Skin of body (tissue), 3 donors: ENCODE measurements at places on chromosomes 2 and 18. TPM values are rescaled to one million over a fixed set of nuclear protein-coding genes. Genes with fewer than 3 reads are reported as not detected.

GRCh38 chr2:8346706-8347430 is 335.0 kb upstream of the ID2 start:
- no peak for DNase-seq

GRCh38 chr18:9697121-9697520 is 11.0 kb upstream of the RAB31 start:
- DNase-seq = no peak

Gene SERPINB3
- 49.5 TPM for total RNA-seq

Gene PLEKHH2
- total RNA-seq = 39.3 TPM

DNA sequence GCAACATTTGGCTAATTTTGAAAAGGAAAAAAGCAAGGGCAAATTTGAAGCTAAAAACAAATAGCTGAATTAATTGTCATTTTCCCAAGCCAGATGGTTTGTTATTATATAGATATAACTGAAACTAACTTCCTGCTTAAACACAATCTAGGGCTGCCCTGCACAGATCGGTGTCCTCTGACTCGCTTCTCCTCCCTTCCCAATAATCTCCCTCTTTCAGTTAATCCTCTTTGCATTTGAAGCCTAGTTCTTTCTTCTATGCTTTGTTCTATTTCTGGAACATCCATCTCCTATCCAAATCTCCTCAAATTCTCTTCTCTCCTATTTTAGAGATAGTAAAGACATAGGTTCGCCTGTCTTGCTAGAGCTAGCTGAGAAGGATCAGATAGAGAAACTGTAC is 328.1 kb downstream of the SLC8A1 start:
- DNase-seq = no peak

GRCh38 chr2:216660496-216660895 is 27.3 kb downstream of the IGFBP2 start:
- no peak for DNase-seq

Gene HIBCH
- 33.3 TPM for total RNA-seq
